ENCODE measurements at places on chromosomes 1 and 21.

DNA sequence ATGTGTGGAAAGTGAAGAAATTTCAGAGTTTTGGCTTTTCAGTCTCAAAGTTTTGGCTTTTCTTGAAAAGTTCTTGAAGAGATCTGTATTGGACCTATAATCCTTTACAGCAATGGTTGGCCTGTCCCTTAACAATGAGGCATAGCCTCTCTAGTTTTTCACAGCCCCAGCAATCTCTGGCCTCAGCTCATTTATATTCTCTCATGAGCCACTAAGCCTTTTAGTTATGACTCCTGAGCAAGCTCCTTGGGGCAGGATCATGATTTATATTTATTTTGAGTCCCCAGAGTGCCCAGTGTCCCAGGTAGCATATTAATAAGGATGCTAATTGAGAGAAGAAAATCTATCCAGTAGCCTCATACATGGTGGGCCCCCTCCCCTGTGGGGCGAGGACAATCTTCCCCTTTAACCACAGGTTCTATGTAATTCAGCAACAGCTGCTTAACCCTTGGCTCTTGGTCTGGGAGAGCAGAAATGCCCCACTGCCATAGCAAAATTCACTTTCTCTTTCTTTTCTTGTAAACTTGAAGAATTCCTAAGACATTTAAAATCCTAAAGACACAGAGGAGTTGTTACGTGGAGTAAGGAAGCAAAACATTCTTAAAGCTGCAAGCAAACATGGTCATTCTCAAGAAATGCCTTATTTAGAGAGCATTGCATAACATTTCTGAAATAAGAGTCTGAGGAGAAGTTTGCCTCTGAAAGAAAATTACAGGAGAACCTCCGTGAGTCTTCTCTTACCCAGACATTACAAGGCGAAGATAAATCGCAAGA lies 6.3 kb downstream of the NGF start:
- peak; percentile 69 for DNase-seq

DNA sequence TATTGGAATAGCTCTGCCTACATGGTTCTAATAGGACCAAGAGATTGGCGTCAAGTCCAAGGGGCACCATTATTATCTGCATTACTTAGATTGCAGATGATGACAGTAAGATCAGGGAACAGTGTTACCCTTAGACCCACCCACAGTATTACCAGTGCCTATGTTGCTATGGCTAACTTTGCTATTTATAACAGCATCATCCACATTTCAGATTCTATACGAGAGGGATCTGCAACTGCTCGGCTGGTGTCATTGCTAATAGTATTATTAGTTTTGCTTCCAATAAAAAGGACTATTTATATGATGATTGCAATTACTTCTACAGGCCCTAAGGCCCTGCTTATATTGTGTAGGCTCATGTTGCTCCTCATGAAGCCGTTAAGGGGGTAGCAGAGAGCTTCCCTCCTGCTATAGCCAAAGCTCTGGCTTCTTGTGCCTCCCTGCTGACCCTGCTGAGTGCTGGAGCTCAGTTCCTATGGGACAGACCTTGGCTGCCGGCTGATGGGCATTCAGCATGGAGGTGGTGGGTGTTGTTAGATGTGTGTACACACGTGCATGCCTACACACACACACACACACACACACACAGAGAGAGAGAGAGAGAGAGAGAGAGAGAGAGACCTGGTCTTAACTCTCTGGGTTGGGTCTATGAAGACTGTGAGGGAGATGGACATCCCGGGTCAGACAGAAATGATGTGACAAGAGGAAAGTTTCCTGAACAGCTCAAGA lies 1.3 kb downstream of the BCAN start:
- DNase-seq, result no peak

DNA sequence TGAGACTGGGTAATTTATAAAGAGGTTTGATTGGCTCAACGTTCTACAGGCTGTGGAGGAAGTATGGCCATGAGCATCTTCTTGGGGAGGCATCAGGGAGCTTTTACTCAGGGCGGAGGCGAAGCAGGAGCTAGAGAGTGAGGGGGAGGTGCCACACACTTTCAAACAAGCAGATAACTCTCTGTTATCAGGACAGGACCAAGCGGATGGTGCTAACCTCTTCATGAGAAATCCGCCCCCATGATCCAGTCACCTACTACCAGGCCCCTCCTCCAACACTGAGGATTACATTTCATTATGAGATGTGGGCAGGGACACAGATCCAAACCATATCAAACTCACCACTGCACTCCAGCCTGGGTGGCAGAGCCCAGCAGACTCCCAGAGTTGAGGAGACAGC lies 11.5 kb upstream of the LRRC47 start:
- no peak for DNase-seq

DNA sequence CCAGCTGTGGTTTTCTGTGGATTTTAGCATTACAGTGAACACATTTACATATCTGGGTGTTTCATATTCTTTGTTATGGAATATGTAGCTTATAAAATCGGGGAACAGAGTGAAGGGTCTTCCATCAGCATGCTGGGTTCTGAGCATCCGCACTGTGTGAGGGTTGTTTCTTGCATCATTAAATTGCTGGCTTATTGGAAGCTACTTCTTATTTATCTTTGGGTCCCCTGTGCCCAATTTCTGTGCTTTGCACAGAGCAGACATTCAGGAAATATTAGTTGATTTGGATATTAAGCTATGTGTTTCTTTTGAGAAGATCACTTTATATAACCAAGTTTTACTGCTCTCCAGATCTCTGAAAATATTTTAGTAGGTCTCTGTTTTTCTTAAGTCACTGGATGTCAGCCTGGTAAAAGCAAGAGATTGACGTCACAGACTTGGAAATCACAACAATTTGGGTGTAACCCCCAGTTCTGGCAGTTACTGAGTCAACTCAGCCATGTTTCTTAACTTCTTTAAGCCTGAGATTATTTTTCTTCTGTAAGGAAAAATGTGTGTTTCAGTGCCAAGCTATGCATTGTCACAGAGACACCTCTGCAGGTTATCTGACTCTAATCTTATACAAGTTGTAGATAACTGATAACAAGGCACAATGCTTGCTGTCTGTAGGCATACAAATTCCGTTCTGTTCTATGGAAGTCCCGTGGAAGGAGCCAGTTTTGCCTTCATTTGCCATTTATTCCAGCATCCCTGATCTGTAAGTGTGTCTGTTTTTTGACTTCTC lies 258.3 kb upstream of the KAZN start:
- DNase-seq, result peak; percentile 22

DNA sequence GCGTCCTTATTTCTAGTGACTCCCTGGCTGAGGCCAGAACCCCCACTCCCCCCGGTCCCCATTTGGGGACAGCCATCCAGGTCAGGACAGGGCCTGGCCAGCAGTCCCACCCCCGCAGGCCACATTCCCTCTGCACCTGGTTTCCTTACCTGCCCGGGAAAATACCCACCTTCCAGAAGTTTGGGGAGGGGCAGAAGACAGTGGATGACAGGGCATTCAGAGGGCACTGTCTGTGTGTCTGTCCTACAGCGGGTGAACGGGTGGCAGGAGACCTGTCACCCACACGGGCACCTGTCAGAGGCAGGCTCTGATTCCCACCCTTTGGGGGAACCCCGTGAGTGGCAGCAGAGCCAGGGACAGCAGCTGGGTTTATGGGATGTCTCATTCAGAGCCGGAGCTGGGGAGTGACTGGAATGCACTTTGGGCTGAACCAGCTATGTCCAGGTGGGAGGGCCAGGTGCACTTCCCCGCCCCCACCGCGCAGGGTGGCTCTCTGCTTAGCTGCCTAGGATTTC lies 2.0 kb downstream of the ARHGEF16 start:
- no peak for DNase-seq

GRCh38 chr1:43952731-43953346 lies 6.1 kb downstream of the IPO13 start:
- DNase-seq, result no peak

GRCh38 chr1:82139751-82140468 lies 339.2 kb downstream of the ADGRL2 start:
- DNase-seq, result no peak

GRCh38 chr1:153532769-153533599 lies 2.8 kb downstream of the S100A6 start:
- DNase-seq, result peak; percentile 93

- DNase-seq, result no peak
Measured at GRCh38 chr1:22619252-22619651, 17.2 kb upstream of the C1QA start.

GRCh38 chr1:161098210-161099068 lies at the start of gene KLHDC9:
Gene KLHDC9 (plus strand): TSS chr1:161098361. CDS start chr1:161098536, 175 bp downstream.
- peak; percentile 79 for DNase-seq

- peak; percentile 62 for DNase-seq
Measured at GRCh38 chr1:29453502-29454240, 217.3 kb downstream of the PTPRU start.

- no peak for DNase-seq
Measured at GRCh38 chr1:201164645-201165044, 10.4 kb upstream of the TMEM9 start.

- no peak for DNase-seq
Measured at GRCh38 chr1:26574719-26575251, 45.2 kb downstream of the RPS6KA1 start.

DNA sequence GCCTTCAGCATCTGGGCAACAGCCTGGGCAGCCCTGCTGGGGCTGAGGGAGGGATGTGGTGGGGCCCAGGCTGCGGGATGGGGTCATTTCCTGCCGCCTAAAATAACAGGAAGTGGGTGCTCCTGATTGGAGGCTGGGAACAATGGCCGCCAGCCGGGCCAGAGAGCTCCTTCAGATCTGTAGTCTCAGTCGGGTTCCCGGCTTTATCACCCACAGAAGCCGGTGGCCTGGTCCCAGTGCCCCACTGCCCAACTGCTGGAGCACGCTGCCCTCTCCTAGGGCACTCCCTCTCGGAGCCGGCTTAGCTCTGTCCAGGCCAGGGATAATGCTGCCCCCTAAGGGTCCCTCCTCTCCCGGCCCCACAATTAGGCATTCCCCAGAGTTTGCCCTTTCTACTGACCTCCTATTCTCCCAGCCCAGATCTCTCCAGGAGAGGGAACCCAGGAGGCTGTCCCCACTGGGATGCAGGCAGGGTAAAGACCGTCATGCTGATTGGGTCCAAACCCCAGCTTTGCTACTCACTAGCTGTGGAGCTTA lies 5.1 kb downstream of the MAP7D1 start:
- peak; percentile 64 for DNase-seq

DNA sequence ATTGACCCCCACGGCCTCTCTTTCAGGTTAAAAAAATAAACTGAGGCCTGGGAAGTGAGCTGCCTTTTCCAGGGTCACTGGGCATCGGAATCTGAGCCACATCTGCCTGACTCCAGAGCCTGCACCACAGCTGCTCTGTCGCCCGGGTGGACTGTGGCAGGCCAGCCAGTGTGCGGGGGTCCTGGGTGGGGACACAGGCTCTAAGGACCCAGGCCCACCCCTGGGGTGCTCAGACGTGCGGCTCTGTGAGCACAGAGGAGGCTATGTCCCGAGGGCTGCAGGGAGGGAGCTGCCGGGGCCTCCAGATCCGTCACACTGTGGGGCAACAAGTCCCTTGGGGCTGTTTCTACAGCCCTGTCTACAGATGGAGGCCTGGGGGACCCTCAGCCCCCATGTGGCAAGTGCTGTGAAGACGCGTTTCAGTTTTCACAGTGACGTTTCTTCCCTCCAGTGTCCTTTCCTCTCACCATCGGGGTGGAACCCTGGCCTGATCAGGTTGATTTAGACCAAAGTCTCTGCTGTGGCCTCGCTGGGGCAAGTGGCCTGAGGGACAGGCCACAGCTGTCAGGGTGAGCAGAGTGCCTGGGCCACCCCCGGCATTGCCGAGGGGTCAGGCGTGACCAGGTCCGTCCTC lies 39.2 kb upstream of the ACTRT2 start:
- no peak for DNase-seq

- no peak for DNase-seq
Measured at GRCh38 chr1:206041640-206042039, 11.3 kb upstream of the RHEX start.

DNA sequence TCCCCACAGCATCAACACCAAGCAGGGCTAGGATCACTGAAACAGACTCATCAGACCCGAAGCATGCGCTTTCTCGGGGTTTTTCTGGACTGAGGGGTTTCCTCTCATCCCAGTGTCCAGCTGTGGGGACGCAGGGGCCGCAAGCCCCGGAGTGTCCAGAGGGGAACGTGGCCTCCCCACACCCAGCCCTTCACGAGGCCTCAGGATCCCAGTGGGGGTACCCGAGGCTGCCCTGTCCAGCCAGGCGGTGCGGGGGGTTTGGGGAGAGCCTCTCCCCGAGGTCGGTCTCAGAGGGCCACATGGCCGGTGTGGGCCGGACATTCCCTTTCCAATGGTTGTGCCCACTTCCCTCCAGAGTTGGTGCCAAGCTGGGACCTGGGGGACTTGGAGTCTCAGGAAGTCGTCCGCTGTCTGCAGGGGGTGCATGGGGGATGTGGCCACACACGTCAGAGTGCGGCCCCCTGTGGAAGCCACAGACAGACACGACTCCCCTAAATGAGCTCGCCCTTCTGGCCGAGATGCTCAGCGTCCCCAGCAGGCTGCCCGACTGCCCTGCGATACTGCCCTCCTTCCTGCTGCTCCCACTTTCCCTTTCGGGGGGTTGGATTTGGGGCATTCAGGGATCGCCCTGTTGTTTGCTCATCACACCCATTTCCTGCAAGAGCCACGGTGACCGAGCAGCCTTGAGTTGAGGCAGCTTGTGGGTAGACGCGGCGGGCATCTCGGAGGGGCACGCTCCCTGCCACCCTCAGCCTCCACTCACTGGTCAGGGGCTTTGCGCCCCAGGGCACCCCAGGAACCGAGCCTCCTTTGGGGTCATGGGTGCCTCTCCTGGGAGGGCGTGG lies 4.1 kb downstream of the COL6A1 start:
- no peak for DNase-seq

DNA sequence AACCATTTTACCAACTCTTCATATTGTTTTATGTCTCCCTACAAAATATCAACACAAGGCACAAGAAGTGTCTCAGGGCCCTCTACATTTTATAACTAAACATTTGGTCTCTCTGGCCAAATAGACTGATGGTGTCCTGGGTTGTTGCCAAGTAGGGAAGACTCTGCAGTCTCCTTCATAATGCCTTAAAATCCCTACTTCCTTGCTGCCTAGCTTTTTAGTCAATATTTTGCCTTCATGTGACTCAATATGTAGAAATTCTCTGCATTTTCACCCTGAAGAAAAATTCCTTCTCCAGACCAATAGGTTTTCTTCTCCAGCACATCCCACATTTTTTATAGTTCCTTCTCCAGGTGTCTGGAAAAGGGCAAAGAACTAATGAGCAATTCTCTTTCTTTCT lies 72.6 kb upstream of the IPO9 start:
- DNase-seq, result peak; percentile 79

DNA sequence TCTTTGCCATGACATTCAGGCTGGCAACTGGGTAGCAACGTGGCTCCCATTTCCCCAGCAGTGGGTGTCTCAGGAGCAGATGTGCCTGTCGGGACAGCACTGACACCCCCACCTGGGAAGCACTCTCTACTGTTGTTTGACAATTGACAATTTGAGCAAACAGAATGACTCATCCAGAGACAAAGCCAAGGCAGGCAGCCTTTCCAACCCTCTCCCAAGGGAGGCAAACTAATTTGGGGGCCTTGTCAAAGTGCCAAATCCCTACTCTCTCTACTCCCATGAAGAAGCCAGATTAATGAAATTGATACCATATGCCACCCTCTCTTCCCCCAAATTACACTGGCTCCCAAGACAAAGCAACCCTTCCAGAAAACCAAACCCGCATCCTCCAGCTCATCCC lies 65.6 kb downstream of the GRIK3 start:
- no peak for DNase-seq

GRCh38 chr21:36097427-36098181 lies 27.8 kb downstream of the CBR1 start:
- DNase-seq, result peak; percentile 13

- DNase-seq, result no peak
Measured at GRCh38 chr1:226519716-226520598, 28.6 kb upstream of the STUM start.

GRCh38 chr1:172360985-172361384 lies 59.5 kb upstream of the C1orf105 start:
- DNase-seq, result no peak

GRCh38 chr1:233355841-233356704 lies 28.5 kb downstream of the MAP3K21 start:
- DNase-seq, result no peak

All from fibroblast of villous mesenchyme (primary cell).